Activated T-helper 9 cell treated with anti-CD3 and anti-CD28 coated beads, Interleukin-2, amount 50 U/mL, for 16 hours (primary cell): ENCODE measurements at places on chromosomes 6 and 20.

DNA sequence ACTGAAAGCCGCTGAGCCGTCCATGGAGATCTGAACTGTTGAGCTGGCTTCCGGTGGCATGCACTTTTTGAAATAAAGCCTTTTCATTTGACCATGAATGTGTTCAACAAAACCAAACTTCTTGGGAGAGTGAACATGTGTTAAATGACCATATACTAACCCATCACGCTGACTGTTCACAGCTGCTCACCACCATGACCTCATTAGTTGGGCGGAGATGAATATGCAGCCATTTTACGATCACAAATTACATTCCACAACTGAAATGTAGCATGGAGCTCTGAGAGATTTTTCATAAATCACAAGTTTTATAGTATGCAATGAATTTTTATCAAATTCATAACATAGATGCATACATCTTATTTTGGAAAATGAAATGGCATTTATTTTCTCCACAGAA lies 4.2 kb downstream of the RAMACL start:
- DNase-seq: no peak

GRCh38 chr20:3383878-3384495 lies 23.5 kb downstream of the DNAAF9 start:
- DNase-seq: no peak

- DNase-seq: peak; percentile 19
These were observed 185.6 kb downstream of the TSHZ2 start for GRCh38 chr20:53157443-53158408.

- DNase-seq: no peak
These were observed 105.6 kb downstream of the ZDHHC14 start for GRCh38 chr6:157486572-157486971.

DNA sequence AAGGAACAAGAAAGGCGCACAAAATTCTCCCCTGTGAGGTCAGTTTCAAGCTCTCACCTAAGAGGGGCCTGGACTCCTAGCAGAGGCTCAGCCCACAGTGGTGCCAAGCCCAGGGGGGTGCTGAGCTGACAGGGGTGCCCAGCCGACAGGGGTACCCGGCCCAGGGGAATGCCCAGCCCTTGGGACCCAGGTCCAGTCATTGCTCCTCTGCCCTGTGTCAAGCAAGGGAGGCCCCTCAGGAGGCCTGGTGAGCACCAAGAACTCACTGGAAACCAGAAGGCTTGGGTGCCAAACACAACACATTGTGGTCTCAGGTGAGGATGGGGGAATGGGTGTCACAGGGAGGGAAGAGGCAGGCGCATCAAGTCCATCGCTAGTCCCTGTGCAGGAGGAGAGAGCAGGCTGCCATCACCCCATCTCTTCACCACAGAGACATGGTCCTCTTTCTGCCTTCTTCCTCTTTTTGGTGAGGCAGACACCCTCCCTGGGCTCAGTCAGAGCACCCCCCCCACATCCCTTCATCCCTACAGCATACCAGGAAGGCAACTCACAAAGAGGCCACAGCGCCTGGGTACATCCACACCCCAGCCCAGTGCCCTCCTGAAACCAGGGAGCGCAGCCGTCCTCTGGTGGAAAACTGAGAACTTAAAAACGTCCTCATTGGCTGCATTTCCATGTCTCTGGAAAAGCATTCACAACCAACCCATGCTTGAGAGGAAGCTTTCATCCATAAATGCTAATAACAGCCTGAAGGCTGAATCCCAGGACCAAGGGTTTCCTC lies 111.3 kb downstream of the BANF2 start:
- no peak for DNase-seq

- no peak for DNase-seq
These were observed 63.5 kb downstream of the HMGN3 start for GRCh38 chr6:79170959-79171358.

DNA sequence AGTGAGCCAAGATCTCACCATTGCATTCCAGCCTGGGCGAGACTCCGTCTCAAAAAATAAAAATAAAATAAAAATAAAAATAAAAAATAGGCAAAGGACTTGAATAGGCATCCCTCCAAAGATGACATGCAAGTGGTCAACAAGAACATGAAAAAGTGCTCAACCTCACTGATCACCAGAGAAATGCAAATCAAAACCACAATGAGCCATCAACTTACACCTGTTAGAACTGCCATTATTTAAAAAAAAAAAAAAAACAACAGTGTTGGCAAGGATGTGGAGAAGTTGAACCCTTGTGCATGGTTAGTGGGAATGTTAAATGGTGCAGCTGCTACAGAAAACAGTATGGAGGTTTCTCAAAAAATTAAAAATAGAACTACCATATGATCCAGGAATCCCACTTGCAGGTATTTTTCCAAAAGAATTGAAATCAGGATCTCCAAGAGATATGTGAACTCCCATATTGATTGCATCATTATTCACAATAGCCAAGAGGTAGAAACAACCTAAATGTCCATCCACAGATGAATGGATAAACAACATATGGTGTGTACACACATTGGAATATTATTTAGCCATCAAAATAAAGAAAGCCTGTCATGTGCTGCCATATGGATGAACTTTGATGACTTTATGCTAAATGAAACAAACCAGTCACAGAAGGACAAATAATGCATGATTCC lies 2.8 kb downstream of the C20orf203 start:
- no peak for DNase-seq

- DNase-seq: no peak
These were observed 46.0 kb downstream of the CAP2 start for GRCh38 chr6:17439243-17439993.

DNA sequence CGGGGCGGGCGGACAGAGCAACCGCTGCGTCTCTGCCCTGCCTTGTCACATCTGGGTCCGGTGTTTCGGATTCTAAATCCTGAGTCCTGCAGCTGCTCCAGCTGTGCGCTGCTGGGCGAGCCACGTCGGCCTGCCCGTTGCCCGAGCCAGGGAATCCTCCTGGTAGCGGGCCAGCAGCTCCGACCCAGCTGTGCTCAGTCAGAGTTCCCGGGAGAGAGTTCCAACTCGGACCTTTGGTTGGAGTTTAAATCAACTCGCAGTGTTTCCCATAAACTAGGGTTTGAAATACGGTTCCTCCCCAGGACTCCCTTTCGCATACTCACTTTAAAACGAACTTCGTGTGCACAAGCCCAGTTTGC lies 315 bp upstream of the PDE10A start:
- DNase-seq: no peak

GRCh38 chr6:141956046-141956761 lies 176.5 kb upstream of the GJE1 start:
- DNase-seq: no peak

DNA sequence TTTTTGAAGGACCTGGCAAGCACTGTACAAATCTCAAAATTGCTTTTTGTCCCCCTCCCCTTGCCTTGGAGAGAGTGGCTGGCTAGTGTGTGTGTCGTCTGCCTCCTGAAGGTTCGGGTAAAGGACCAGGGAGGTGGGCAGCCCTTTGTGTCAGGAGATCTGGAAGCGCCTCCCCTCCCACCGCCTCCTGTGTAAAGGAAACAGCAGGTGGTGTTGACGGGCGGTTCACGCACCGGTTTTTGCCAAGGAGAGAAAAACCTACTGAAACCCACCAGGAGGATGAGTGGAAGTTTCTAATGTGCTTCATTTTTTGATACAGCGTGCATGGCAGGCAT lies 1.2 kb downstream of the ENTPD6 start:
- no peak for DNase-seq
